ENCODE measurements at places on chromosomes 3 and 15.

DNA sequence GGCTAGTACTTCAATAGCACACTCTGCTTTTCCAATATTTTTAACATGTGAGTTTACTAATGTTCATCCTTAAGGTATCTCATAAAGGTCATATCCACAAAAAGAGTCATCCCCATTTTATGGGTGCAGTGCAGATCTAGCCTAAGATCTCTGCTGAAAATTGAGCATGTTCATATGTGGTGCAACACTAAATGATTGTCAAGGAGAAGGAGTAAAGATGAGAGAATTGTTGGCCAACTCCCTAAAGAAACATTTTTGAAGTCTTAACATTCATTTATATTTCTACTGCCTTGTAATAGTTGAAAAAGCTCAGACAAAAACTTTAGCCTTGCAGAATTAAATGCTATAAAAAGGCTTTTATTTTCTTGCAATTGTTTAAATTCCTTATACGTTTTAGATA lies 1159.6 kb downstream of the TBL1XR1 start:
- DNase-seq = no peak

GRCh38 chr15:91983729-91984340 lies 130.3 kb downstream of the SLCO3A1 start:
- no peak for DNase-seq

DNA sequence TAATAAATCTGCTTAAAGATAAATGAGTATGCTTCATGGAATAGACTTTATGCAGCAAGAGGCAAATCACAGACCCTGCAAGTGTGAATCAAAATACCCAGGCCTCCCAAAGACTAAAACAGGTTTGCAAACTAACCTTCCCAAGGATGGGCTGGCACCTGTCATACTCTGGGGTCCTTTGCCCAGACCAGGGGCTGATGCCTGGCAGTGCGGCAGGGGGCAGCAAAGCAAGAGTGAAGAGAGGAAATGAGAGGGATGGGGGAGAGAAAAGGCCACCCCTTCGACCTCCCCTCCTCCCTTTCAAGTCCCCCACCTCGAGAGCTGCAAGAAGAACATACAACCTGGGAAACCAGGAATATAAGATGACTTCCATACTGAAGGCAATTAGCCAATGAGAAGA lies 31.8 kb downstream of the XXYLT1 start:
- DNase-seq = no peak

- no peak for DNase-seq
These were observed 328.9 kb upstream of the TBL1XR1 start for GRCh38 chr3:177525987-177526712.

DNA sequence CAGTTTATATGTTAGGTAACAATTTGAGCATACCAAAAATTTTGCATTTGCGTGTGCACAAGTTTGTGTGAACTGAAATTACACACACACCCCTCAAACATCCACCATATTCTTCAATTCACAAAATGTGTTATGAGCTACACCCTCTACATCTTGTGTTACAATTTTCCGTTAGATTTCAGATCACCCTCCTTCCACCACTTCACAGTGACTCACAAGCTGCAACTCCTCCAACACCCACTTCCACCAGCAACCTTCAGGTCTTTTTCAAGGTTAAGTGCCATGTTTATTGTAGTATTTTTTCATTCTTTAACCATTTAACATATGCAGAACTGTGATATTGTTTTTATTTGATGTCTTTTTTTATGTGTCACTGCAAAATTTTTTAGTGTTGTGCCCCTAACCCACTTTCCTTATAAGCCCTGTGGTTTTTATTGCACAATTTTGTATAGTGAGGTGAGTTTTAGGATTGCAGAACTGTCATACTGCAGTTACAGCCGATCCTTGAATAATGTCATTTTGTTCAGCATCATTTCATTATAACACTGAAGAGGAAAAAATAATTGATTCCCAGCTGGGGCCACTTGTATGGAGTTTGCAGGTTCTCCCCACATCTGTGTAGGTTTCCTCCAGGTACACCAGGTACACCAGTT lies 148.9 kb downstream of the PLCL2 start:
- DNase-seq = no peak

- DNase-seq = no peak
These were observed 26.9 kb upstream of the LINGO1 start for GRCh38 chr15:77659350-77660321.

- no peak for DNase-seq
These were observed 29.4 kb downstream of the CD200R1L start for GRCh38 chr3:112817271-112817670.

- no peak for DNase-seq
These were observed 576.3 kb upstream of the NECTIN3 start for GRCh38 chr3:110495201-110495927.

DNA sequence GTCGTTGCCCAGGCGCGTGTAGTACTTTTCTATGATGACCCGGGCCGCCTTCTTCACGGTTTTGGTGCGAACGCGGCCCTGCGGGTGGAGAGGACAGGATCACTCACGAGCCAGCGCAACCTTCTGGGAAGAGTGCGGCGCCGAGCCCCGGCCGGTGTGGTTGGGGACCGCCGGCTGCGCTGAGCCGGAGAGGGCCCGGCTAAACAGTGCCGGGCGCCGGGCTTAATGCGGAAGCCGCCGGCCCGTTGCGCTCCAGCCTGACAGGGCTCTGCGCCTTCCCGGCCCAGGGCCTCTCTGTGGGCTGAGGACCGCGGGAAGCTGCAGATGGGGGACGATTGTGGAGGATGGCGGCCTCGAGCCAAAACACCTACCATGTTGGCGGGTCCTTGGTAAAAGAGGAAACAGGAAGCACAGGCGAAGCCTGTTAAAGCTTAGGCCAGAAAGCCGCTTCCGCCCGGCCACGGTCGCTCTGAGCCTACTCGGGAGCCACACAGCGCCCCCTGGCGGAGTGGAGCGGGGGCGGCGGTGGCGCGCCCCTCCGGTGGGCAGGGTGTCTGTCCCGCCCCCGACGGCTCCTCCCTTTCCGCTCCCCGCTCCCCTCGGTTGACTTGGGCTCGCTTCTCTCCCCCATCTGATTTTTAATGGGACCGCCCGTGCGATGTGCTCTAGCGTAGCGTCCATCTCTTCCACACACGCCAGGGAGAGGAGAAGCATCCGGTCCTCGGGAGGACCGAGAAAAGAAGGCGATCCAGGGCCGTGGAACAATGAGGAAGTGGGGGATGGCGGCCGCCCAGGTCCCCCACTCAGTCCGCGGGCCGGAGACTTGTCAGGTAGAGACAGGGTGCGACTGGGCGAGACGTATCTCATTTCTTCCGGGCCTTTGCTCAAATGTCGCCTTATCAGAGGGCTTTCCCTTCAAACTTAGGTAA lies at the start of gene RPS17:
Gene RPS17 (minus strand): TSS at position 403 of the 929 bp plus-strand sequence. CDS start 29 bp downstream, at position 374.
- peak; percentile 95 for DNase-seq

All from T-helper 22 cell (primary cell).